ENCODE measurements at places on chromosomes 7 and 10. TPM values are rescaled to one million over a fixed set of nuclear protein-coding genes. Genes with fewer than 3 reads are reported as not detected.

NUTM2E gene
- total RNA-seq, result 0.37 TPM

GRCh38 chr10:52313256-52313932 is 687 bp upstream of the DKK1 start:
- peak; percentile 17 for DNase-seq

- no peak for DNase-seq
Measured at GRCh38 chr7:16579216-16579615, 52.6 kb downstream of the LRRC72 start.

DNA sequence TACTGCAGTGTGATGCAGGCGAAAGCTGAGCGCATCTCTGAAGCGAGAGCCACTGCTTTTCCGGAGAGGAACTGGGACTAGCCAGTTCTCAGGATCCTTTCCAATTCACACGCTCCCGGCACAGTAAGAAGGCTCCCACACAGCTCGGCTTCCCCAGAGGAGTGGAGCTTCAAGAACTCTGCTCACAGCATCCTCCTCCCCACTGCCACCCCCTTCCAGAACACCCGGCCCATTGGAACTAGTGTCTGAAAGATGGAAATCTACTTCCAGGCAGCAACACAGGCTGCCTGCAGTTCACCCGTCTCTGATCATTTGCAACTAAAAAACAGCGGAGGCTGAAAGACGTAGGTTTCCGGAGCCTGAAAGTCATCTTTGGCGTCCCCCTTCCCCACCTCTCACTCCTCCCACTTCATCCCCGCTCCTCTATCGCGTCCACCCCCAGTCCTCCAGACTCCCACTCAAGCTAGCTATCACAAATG is at the start of gene DGKB:
DGKB (minus strand) TSS at position 163 of the 479 bp plus-strand sequence.
- DNase-seq, result peak; percentile 18
